Stimulated activated naive CD8-positive, alpha-beta T cell treated with anti-CD3 and anti-CD28 coated beads, Interleukin-15, Interleukin-2, amounts not matched to agents 100 U/mL and 50 U/mL, for 24 hours (primary cell): ENCODE measurements at places on chromosomes 6 and 20.

- DNase-seq, result no peak
These were observed 216.0 kb downstream of the GJA1 start for GRCh38 chr6:121651420-121651819.

DNA sequence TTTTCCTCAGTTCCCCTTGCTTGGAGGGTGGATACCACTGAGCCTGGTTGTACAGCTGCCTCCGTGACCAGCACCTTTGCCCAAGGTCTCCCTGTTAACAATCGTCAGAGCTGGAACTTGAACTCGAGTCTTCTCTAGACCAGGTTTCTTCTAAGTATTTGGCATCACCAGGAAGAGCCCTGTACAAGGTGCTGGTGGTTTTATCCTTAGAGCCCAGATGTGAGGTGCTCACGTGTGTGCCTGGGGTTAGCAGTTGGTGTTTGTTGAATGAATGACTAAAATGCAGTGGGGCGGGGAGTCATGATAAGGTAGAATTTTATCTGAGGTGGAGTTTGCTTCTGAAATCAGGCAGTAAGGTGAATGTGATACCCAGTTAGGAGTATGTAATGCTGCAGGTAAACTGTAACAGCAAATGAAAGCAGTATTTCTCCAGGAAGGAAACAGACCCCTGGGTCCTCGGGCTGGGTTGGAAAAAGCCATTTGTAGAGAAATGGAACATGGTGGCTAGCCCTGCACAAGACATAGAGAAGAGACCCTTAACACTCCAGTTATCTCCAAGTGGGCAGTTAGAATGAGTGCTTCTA is 3.1 kb downstream of the DNAJC5 start:
- no peak for DNase-seq

- DNase-seq, result no peak
These were observed 9.6 kb upstream of the C6orf132 start for GRCh38 chr6:42152024-42152423.

GRCh38 chr6:166005944-166006899 is 161.4 kb downstream of the TBXT start:
- no peak for DNase-seq

DNA sequence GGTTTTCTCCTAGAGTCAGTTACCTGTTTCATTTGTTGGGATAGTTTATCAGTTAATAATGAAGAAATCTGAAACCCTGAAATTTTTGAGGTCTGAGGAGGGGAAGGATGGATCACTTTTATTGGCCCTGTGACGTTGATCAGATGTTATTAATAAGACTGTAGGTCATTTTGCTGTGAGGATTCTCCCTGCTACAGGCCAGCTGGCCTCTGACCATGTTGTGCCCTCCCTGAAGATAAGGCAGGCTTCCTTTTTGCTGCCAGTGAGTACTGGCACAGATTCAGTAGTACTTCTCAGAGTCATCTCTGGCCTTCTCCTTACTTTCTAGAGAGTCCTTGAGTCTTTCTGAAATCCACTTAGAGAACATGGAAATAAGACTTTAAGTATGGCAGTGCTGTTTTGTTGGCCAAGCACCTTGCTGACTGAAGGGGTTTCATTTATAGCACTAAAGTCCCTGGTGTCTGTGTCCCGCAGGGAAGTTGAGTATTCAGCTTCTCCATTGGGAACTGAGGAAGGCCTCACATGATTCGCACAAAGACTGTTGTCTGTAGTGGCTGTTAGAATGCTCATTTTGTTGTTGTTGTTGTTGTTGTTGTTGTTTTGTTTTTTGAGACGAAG is 202.6 kb downstream of the DTNBP1 start:
- no peak for DNase-seq

DNA sequence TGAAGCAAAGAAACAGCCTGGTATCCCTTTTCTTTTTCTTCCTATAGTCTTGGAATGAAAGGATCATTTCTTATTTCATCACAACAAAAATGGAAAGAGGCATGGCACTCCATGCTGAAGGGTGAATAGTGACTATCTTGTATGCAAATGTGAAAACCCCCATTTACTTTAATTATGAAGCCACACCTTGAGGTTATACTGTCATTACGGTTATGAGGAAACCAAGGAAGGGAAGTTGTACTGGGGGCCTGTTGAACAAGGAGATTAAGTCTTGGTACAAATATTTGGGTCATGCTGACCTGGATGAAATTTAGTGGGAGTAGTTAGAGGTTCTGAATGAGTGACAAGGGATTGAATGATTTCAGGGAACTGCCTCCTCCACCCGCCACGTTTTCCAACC is 8.7 kb upstream of the STXBP5 start:
- DNase-seq, result no peak

- no peak for DNase-seq
These were observed 32.2 kb downstream of the PYGB start for GRCh38 chr20:25280051-25280573.

- DNase-seq, result no peak
These were observed 438.9 kb upstream of the EPHA7 start for GRCh38 chr6:93858213-93858612.

DNA sequence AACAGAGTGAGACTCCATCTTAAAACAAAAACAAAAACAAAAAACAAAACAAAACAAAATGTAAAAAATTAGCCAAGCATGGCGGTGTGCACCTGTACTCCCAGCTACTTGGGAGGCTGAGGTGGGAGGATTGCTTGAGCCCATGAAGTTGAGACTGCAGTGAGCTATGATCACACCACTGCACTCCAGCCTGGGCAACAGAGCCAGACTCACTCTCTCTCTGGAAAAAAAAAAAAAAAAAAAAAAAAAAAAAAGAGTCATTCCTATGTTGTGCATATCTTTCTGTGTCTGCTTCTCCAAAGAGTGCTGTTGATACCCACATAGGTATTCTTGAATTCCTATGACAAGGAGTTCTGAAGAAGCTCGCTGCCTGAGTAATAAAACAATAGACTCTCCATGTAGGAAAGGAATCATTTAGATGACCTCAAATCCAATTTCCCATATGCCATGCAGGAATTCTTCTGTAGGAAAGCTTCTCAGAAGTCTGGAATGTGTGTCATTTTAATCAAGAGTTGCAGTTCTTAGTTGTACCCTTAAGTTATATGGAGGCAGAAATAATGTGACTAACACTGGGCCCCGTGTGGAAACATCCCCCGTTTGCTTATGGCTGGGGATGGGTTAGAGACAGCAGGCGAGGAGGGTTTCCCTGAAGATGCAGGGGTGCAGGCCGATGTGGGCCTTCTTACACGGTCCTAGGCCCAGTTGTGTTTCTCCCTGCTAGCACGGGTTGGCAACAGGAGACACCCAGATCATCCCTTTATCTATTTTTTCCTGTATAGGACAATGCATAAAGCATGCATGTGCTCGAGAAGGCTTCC is 79.4 kb downstream of the ZDHHC14 start:
- peak; percentile 21 for DNase-seq

DNA sequence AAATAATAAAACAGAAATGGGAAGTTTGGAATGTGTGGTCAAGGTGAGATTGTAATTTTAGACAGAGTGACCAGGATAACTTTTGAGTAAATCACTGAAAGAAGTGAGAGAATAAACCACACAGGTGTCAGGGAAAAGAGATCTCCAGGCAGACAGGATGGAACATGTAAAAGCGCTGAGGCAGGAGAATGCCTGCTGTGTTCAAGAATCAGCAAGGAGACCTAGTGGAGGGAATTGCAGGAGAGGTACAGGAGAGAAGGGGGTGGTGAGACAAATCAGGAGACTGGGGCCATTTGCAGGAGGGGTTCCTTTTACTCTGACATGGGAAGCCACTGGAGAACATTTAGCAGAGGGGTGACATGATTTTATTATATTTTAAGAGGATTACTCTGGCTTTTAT is 456.7 kb downstream of the NKAIN2 start:
- DNase-seq, result no peak

DNA sequence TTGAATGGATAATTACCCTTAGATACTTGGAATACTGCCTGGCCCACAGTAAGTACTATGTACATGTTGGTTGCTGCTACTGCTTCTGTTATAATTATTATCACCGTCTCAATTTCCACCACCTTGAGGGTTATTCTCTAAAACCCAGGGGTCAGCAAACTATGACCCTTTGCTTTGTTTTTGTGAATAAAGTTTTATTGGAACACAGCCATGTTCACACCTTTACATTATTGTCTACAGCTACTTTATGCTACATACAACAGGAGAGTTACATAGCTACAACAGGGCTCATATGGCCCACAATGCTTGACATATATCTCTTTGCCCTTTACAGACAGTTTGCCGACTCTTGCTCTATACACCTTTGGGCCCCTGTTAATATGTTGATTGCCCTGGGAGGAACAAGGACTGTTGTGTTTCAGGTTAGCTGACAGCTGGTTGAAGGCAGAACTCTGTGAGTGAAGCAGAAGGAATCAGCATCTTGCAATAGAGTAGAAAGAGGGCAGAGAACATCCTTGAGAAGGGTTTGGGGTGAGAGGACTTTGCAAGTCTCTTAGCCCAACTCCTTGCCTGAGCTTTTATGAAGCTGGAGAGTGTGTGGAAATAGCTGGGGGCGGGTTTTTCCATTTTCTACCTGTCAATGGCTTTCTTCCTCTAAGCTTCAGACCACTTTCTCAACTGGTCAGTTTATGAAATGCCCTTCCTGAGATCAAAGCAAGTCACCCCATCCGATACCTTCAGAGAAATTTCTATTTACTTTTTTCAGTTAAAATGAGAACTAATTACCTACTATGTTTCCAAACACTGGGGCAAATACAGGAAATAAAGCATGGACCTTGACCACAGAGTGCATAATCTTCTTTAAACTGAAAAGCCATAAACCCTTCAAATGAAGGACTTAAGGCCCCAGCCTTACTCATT is 3.5 kb upstream of the MEP1A start:
- no peak for DNase-seq

DNA sequence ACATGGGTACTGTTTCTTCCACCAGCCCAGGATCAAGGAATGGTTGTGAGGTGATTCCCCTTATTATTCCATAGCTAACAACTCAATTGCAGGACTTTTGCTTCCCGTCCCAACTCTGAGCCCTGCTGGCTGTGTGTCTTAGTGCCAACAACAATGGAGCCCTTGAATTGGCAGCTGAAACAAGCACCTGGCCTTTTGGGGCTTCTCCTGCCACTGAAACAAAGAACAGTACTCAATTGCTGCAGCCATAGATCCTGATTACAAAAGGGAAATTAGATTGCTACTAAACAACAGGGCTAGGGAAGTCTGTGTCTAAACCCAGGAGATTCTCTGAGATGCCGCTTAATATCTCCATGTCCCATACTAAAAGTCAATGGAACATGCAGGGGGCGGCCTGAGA is 61.3 kb upstream of the CARMIL1 start:
- DNase-seq, result no peak

- no peak for DNase-seq
These were observed 169.5 kb upstream of the LAMA2 start for GRCh38 chr6:128713461-128713860.

DNA sequence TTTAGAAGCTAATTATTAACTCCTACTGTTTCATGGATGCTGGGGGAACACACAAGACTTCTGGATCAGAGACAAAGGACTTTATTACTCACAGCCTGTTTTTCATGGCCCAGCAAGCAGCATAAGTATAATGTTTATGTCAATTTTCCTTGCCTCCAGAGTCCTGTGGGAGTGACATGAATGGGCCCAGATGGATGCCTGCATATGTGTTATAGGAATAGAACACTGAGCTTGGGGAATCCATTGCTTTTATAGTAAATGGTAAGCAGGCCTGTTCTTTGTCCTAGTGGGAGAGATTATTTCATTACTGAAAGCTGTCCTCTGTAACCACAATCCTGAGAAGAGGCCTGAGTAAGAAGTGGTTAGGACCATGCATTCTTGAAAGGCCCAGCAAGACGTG is 25.6 kb downstream of the BLTP3A start:
- no peak for DNase-seq

DNA sequence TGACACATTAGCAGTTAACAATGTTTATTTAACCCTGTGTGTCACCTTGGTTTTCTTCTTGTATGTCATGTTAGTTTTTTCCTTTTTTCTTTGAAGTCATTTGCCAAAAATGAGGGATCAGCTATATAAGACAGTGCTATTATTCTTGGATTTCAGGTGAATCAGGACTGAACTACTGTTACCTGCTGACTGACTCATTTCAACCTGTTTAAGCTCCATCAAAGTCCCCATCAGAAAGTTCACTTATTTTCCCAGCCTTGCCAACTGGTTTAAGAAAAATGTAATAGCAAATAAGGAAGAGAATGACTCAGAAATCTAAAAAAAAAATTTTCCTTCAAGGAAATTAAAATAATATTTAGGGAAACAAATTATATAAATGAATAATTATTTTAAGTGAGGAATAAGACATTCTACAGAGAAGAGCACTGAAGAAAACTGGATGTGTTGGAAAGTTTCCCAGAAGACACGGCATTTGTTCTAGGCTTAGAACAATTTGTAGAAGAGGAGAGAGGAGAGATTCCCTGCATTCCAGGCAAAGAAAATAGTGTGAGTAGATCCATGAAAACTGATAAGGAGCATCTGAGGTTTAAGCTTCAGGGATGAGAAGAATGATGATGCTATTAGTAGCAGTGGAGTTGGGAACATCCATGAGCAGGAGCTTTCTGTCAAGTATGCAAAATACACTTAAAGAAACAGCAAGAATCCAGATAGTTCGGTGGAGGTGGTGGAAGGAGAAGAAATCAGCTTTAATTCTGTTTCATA is 84.9 kb upstream of the SIM1 start:
- DNase-seq, result no peak

DNA sequence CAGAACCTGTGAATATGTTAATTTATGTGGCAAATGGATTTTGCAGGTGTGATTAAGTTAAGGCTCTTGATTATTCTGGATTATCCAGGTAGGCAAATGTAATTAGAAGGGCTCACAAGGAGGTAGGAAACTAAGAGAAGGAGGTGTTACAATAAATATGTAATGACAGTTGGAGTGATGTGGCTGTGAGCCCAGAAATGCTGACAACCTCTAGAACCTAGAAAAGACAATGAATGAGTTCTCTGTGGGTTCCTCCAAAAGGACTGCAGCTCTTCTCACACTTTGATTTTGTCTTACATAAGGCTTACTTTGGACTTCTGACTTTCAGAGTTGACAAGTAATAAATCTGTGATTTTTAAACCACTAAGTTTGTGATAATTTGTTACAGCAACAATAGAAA is 406.6 kb upstream of the EPHA7 start:
- DNase-seq, result no peak

DNA sequence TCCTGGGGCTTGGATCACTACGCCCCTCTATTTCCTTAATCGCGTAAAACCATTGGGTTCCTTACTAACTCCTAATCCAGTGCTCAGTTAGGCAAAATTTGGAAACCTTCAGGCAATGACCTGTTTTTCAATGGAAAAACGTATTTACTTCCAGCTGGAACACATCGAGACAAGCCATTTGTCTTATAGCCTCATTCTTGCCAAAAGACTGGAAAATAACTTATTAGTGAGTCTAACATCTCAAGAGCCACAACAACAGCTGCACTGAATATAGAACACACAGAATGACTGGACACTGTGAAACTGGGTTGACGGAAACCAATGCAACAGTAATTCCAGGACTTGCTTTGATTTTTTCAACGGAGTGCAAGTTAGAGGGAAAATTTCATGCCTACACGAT is 125.2 kb upstream of the MAP3K7 start:
- no peak for DNase-seq

DNA sequence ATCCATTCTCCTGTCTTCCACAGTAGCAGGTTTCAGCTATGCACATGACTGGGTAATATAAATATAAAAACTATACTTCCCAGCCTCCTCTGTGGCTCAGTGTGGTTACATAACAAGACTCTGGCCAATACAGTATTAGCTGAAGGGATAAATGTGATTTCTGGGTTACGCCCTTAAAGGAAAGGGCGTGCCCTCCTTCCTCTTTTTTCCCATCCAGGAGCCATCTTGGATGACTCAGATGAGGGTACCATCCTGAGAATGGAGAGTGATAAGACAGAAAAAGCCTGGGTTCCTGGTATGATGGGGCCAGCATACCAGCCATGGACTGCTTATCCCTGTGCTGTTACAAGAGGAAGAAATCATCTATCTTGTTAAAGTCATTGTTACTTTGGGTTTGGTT is 123.3 kb downstream of the NFATC2 start:
- no peak for DNase-seq
